ENCODE measurements at places on chromosomes 12 and 14.
A peak's percentile ranks its signal among the peaks of the same experiment; 100 is the strongest.

DNA sequence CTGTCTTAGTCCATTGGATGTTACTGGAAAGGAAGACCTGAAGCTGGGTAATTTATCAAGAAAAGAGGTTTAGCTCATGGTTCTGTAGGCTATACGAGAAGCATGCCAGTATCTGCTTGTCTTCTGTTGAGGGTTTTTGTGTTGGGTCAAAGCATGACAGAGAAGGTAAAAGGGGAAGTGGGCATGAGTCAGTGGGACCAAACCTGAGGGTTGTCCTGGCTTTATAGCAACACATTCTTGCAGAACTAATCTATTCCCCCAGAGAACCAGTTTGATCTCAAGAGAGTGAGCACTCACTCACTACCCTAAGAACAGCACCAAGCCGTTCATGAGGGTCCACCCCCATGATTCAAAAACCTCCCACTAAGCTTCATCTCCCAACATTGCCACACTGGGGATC, 19.0 kb upstream of the KRAS start:
- DNase-seq = no peak

DNA sequence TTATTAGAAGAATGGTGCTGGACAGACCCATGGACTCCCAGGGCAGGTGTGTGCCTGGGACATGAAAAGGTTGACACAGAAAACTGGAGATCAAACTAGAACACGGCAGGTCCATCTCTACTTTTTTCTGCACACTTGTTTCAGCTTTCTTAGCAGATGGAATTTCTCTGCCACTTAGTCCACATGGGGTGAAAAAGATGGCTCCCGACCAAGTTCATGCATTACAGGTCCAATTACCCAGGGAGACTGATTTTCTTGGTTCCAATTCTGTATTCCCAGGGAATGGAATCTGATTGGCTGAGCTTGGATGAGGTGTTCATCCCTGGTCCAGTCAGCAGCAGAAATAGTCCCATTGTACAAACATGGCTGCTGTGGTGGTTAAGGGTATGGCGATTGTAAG, 238.9 kb upstream of the SRRM4 start:
- DNase-seq = no peak

DNA sequence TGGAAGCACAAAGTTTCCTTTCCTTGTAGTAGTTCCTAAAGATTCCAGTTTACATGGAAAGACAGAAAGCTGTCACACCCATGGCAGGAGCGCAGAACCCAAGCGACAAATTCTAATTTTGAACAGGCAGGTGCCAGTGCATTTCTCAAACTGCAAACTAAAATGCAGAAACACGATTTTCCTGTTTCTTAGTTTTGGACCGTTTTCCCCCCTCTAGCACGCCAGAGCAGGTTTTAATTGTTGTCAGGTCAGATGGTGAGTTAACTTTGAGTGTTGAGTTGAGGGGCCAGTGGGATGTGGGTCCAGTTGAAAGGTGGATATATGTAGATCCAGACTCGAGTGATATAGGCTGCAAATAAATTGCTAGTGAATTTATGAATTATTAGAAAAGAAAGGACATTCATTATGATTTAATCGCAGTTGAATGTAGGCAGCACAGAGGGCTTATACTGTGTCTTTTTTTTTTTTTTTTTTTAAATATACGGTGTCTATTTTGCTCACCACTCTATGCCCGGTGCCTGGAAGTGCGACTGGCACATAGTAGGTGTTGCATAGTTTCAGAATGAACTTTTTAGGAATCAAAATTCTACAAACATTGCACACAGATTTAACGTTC, 909 bp upstream of the ETFBKMT start:
- no peak for DNase-seq

GRCh38 chr12:124419292-124420040, 124.6 kb downstream of the RFLNA start:
- no peak for DNase-seq

DNA sequence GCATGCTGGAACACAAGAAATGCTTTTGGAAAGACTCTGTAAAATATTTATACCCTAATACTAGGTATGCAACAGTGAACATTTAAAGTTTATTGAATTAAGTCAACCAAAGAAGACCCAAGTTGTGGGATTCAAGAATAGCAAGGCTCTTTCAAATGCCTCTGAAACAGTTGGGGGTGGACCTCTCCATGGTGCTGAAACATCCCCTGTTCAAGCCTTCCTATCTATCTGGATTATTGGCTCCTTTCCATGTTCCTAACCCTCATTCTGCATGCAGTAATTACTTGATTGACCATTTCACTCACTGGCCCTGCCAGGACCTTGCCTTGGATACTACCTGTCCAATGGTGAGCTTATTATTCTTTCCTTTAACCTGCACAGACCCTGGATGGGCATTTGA, 349.7 kb downstream of the NRXN3 start:
- DNase-seq = peak; percentile 2

DNA sequence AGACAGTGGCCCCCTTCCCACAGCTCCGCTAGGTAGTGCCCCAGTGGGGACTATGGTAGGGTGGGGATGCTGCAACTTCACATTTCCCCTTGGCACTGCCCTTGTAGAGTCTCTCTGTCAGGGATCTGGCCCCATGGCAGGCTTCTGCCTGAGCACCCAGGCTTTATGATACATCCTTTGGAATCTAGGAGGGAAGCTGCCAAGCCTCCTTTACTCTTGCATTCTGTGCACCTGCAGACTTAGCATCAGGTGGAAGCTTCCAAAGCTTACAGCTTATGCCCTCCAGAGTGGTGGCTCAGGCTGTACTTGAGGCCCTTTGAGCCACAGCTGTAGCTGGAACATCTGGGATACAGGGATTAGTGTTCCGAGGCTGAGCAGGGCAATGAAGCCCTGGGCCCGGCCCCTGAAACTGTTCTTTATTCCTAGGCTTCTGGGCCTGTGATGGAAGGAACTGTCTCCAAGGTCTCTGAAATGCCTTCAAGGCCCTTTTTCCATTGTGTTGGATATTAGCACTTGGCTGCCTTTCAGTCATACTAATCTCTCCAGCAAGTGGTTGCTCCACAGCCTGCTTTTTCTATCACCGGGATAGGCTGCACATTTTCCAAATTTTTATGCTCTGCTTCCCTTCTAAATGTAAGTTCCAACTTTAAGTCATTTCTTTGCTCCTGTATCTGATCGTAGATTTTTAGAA, 22.2 kb upstream of the OR6J1 start:
- DNase-seq = no peak

DNA sequence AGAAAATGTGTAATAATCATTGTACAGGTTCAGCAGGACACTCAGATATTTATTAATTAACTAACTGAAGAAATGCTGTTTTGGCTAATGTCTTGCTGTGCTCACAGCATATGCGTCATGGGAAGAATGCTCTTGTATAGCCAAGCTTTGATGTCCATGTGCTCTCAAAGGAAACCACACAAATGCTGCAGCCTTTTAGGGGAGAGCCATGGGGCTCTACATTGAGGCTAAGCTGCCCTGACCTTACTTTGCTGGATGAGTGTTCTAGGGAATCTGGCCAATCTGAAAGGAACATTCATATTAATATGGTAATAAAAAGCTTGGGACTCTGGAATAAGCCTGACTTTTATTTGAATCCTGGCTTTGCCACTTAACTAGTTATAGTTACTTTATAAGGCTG, 9.5 kb upstream of the CRADD start:
- DNase-seq = no peak

DNA sequence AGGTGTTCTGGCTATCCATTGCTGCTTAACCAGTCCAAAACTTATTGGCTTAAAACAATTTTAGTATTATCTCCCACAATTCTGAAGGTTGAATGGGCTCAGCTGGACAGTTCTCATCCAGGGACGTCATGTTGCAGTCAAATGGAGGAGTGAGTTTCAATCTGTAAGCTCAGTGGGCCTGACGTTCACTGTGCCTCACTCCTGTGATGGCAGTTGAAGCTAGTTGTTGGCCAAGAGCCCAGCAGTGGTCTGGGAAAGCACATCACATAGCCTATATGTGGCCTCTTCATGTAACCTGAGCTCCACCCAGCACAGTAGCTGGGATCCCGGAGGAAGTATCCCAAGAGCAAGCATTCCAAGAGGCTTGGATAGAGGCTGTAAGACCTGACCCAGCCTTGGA, 40.6 kb upstream of the CDKN3 start:
- DNase-seq = no peak

- DNase-seq = no peak
Observed at GRCh38 chr14:83172363-83172762, 1638.7 kb upstream of the SEL1L start.

DNA sequence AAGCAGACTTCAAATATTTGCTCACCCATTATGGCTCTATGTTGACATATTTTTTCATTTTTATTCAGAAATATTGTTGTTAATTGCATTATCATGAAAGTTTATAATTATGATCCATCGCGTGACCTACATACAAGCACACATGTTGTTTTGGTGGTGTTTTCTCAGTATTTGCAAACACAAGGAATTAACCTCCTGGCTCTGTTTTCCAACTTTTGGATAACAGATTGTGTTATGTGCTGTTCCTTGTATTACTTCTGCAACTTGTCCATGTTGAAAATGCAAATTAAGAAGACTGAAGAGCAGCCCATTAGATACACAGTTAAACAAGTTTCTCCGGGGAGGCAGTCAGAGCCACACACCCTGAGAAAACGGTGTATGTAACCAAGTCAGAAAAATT, 201.2 kb downstream of the SEC23A start:
- no peak for DNase-seq

GRCh38 chr12:101997102-101997501, 64.7 kb downstream of the WASHC3 start:
- DNase-seq = no peak

DNA sequence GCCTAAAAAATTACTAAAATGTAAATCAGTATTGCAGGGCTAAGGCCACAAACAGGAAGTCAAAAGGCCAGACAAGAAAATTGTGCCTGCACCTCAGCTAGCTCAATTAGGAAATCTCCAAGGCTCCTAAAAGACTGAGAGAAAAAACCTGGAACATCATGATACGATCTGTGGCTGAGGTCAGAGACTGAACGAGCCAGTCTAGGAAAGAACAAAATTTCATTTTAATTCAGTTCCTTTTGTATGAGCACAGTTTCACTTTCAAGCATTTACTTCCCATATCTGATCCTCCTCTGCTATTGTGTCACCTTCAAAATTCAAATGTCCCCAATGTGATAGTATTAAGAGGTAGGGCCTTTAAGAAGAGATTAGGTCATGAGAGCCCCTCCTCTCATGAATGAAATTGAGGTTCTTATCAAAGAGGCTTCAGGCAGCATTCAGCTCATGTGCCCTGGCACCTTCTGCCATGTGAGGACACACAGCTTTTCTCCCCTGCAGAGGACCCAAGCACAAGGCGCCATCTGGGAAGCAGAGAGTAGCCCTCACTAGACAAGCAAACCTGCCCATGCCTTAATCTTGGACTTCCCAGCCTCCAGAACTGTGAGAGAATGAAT, 14.8 kb downstream of the PRKAB1 start:
- no peak for DNase-seq

GRCh38 chr14:91372671-91373495, 44.7 kb downstream of the CCDC88C start:
- no peak for DNase-seq

DNA sequence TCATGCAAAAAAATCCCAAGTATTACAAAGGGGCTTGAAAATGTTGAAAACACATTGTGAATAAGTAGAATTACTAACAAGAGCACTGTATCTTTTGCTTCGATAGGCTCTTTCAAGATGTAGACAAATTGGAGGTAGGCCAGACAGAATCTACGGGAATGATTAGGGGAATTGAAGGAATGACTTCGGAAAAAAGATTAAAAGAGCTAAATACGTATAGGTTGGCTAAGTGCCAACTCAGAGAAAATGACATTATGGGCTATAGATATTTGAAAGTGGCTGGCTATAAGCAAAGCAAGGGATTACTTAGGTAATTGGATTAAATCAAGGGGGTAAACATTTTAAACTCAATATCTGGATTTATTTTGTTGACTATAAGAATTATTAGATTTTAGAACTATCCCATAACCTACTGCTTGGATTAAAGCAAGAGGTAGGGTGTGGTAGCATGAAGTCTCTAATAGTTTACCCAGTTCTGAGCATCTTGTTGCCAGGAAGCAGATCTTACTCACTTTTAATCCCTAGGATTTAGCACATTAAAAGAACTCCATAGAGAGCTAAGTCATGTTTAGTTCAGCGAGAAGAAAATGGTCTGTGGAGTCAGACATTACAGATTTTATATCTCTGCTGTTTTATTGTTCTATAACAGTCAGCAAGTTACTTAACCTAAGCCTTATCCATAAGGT, 489.8 kb downstream of the DIO2 start:
- no peak for DNase-seq

DNA sequence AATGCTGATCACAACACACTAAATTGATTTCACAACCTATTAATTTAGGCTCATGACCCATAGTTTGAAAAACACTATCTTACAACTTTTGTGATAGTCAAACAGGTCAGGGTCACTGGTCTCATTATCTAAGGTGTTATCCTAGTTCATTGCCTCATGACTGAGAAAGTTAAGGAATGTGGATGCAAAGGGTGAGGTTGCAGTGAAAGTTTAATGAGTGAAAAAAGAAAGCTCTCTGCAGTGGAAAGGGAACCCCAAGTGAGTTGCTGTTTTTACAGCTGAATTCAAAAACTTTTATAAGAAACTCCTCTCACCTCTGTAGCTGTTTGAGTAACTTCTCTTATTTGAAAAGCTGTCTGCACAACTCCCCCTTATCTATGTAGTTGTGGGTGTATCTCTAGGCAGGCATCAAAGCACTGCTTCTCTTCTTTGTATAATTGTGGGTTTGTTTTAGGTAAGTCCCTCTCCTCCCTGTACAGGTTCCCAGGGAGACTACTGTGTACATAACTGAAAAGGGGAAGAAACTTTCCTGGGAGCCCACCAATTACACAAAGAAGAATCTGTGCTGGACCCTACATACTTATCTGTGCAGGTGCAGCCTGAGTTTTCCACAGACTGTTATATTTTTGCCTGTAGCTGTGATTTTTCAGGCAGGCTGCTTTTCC, 18.9 kb downstream of the DNAL1 start:
- DNase-seq = no peak

- no peak for DNase-seq
Observed at GRCh38 chr12:90262251-90262650, 553.6 kb upstream of the ATP2B1 start.

DNA sequence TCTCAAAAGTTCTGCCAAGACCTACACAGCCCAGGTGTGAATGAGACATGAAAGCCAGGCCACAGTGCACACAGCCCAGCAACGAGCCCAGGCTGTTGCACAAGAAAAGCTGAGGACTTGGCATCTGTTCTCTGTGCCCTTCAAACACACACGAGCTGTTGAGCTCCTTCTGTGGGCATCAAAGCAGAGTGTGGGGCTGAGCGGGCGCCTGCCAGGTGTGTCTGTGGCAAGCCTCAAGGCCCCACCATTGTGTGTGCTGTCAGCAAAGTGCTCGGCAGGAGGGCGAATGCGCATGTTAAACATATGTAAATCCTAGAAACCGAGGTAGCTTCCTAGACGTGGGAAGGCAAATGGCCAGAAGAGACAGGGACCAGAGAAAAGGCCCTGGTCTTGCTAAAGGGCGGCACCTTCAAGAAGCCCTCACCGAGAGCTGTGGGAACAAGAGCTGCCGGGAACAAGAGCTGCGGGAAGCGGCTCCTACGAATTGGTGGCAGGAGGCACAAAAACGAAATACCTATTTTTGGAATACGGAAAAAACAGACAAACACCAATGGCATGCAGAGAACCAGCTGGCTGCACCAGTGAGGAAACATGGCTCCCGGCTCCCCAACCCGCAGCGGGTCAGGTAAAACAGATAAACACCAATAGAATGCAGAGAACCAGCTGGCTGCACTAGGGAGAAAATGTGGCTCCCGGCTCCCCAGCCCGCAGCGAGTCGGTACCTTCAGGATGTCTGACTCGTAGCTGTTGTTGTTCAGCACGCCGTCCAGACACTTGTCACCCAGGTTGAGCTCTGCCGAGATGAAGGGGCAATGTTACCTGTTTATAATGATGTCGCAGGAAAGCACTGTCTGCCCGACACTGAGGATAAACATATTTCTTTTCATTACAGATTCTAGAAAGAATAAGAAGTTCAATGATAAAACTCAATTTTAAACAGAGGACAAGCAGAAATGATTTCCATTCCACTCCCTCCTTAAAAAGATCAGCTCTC, 19.0 kb upstream of the GOLGA3 start:
- no peak for DNase-seq

Measured in stimulated activated CD4-positive, alpha-beta T cell treated with anti-CD3 and anti-CD28 coated beads, Interleukin-4, amount 100 ng/mL, for 1 hour (primary cell).